Astrocyte (in vitro differentiated cells and primary cell): ENCODE measurements at places on chromosomes 5 and 9. TPM values are rescaled to one million over a fixed set of nuclear protein-coding genes. Genes with fewer than 3 reads are reported as not detected.

AHRR gene
- total RNA-seq, result 8.6 and 10.5 TPM in 2 replicates

ENTREP1 gene
- total RNA-seq, result 2.0 and 3.4 TPM in 2 replicates

SNX18 gene
- 38.8 and 43.5 TPM in 2 replicates for total RNA-seq

XRCC4 gene
- total RNA-seq, result 15.5 and 17.3 TPM in 2 replicates

TXNDC8 gene
- not detected in 2 replicates for total RNA-seq

DAPK1 gene
- 31.1 and 35.1 TPM in 2 replicates for total RNA-seq

RASA1 gene
- 62.8 and 64.1 TPM in 2 replicates for total RNA-seq

- peaks cover 33% of the 10 kb centered on the region for H3K4me1 ChIP-seq
- H3K27ac ChIP-seq, result no peak overlapping the region
- H3K36me3 ChIP-seq, result peaks cover 10% of the 10 kb centered on the region
- no peaks in the 10 kb centered on the region for H3K27me3 ChIP-seq
- peak; percentile 20 for DNase-seq
- H3K4me3 ChIP-seq, result peak overlapping the region; percentile 92
Measured at GRCh38 chr5:143400541-143401226, 2.8 kb downstream of the NR3C1 start.

GRCh38 chr5:149466457-149466972 lies 84.7 kb downstream of the CSNK1A1 start:
- H3K36me3 ChIP-seq, result no peaks in the 10 kb centered on the region
- peak overlapping the region; percentile 46 for H3K27ac ChIP-seq
- DNase-seq, result peak; percentile 84
- peaks cover 24% of the 10 kb centered on the region for H3K4me1 ChIP-seq
- peak overlapping the region; percentile 11 for H3K4me3 ChIP-seq

DNA sequence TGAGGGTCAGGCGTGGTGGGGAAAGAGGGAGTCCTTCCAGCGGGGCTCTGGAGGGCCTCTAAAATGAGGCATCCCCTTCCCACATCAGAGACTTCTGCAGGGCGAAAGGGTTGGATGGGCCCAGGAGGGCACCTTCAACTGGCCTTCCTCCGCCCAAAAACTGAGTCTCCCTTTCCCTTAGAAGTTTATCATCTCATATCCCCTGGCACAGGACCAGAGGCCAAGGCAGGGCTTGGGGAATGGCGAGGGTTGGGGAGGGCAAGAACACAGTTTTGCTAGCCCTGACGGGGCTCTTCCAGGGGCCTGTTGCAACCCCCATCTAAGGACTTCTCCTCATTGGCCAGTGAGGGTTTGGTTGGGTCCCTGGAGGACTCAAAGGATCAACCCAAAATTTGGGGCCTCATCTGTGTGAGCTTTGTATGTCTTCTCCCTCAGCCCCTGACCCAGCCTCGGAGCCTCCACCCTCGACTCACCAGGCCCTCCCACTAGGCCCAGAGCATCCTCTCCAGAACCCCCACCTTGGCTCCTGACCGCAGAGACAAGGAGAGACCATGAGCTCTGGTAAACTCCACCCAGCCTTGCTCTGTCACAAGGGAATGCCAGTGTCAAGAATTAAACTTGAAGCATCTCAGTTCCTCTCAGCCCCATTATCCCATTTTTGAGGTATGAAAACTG lies 24.1 kb downstream of the AQP7 start:
- H3K27ac ChIP-seq, result no peak overlapping the region
- H3K4me1 ChIP-seq, result peaks cover 5% of the 10 kb centered on the region
- no peak for DNase-seq
- H3K27me3 ChIP-seq, result no peaks in the 10 kb centered on the region
- H3K36me3 ChIP-seq, result no peaks in the 10 kb centered on the region

GRCh38 chr9:93098236-93098946 lies 2.4 kb downstream of the CARD19 start:
- DNase-seq, result peak; percentile 97
- no peaks in the 10 kb centered on the region for H3K36me3 ChIP-seq
- H3K4me1 ChIP-seq, result peaks cover 25% of the 10 kb centered on the region

- no peaks in the 10 kb centered on the region for H3K27me3 ChIP-seq
- DNase-seq, result no peak
- H3K4me3 ChIP-seq, result no peak overlapping the region
- H3K36me3 ChIP-seq, result no peaks in the 10 kb centered on the region
- peaks cover 3% of the 10 kb centered on the region for H3K4me1 ChIP-seq
Measured at GRCh38 chr5:64980176-64980575, 211.4 kb downstream of the CWC27 start.

GRCh38 chr9:123281659-123282350 lies 13.4 kb upstream of the STRBP start:
- no peak for DNase-seq
- H3K27ac ChIP-seq, result no peak overlapping the region
- H3K27me3 ChIP-seq, result peaks cover 18% of the 10 kb centered on the region
- peaks cover 7% of the 10 kb centered on the region for H3K4me1 ChIP-seq
- H3K36me3 ChIP-seq, result no peaks in the 10 kb centered on the region
- no peak overlapping the region for H3K4me3 ChIP-seq

- H3K36me3 ChIP-seq, result no peaks in the 10 kb centered on the region
- DNase-seq, result no peak
- no peaks in the 10 kb centered on the region for H3K27me3 ChIP-seq
- peaks cover 9% of the 10 kb centered on the region for H3K4me1 ChIP-seq
- no peak overlapping the region for H3K27ac ChIP-seq
Measured at GRCh38 chr5:81856948-81857928, 106.3 kb upstream of the SSBP2 start.

DNA sequence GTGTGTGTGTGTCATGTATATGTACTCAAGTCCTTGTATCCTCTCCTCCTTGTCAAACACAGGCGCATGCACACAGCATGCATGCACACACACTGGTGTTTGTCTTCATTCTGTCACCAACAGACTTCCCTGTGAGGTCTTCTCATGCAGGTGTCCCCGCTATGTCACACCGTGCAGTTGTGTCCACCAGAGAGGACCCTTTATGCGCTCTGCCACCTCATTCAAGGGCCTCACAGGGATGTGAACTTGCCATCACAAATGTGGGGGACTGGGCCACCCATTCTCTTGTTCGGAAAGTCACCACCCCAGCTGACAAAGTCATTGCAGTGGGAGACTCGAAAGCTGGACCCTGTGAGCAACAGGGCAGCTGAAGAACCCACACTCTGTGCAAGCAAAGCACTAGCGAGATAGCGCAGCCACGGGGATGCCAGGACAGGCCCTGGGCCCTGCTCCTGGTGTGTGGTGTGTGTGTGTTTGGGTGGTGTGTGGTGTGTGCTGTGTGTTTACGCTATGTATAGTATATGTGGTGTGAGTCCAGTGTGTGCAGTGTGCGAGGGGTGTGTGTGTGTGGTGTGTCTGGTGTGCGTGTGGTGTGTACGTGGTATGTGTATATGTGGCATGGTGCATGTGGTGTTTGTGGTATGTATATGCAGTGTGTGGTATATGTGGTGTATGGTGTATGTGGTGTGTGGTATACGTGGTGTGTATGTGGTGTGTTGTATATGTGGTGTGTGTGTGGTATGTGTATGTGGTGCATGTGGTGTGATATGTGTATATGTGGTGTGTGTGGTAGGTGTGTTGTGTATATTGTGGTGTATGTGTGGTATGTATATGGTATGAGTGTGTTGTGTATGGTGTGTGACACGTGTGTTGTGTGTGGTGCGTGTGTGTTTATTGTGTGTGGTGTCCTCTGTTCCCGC lies 30.9 kb upstream of the NXNL2 start:
- no peaks in the 10 kb centered on the region for H3K27me3 ChIP-seq
- H3K4me3 ChIP-seq, result no peak overlapping the region
- H3K4me1 ChIP-seq, result no peaks in the 10 kb centered on the region
- DNase-seq, result no peak
- H3K36me3 ChIP-seq, result no peaks in the 10 kb centered on the region
- no peak overlapping the region for H3K27ac ChIP-seq

DNA sequence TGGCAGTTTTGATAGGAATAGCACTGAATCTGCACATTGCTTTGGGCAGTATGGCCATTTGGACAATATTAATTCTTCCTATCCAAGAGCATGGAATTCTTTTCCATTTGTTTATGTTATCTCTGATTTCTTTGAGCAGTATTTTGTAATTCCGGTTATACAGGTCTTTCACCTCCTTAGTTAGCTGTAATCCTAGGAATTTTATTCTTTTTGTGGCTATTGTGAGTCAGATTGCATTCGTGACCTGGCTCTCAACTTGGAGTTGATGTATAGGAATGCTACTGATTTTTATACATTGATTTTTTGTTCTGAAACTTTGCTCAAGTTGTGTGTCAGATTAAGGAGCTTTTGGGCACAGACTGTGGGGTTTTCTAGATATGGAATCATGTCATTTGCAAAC lies 24.0 kb downstream of the TMEM161B start:
- H3K27ac ChIP-seq, result peak overlapping the region; percentile 9
- H3K36me3 ChIP-seq, result no peaks in the 10 kb centered on the region
- peak; percentile 70 for DNase-seq
- H3K27me3 ChIP-seq, result no peaks in the 10 kb centered on the region
- peaks cover 8% of the 10 kb centered on the region for H3K4me1 ChIP-seq
- H3K4me3 ChIP-seq, result no peak overlapping the region

DNA sequence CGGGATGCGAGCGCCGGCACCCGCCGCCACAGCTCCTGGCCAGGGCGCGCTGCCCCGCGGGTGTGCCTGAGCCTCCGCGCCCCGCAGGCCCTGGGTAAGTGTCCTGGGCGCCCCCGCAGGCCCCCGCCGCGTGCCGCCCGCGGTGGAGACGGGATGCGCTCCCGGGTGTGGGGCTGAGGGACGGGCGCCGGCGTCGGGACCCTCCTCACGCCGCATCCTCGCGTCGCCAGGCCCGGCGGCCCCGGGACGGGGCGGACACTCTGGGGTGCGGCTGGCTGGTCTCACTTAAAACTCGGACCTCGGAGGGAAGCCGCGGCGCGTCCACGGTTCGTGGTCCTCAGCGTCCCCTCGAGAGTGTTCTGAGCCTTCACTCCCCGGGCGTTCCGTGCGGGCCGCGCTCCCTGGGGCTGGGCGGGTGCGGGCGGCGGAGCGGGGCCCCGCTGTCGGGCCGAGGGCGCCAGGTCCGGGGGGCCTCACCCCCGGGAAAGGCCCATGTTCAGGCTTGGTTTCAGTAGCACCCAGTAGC lies 275 bp downstream of the AHRR start:
- peak overlapping the region; percentile 58 for H3K27ac ChIP-seq
- DNase-seq, result no peak
- peaks cover 3% of the 10 kb centered on the region for H3K27me3 ChIP-seq
